ENCODE measurements at places on chromosomes 4 and X. TPM values are rescaled to one million over a fixed set of nuclear protein-coding genes. Genes with fewer than 3 reads are reported as not detected.
A peak's percentile ranks its signal among the peaks of the same experiment; 100 is the strongest.

- DNase-seq: no peak
- no peaks in the 10 kb centered on the region for H3K4me1 ChIP-seq
- no peak overlapping the region for H3K27ac ChIP-seq
- H3K4me3 ChIP-seq: no peak overlapping the region
Observed at GRCh38 chrX:130848763-130849162, 54.2 kb downstream of the ENOX2 start.

- no peak overlapping the region for H3K4me3 ChIP-seq
- H3K4me1 ChIP-seq: no peaks in the 10 kb centered on the region
- DNase-seq: peak; percentile 22
- H3K27me3 ChIP-seq: no peaks in the 10 kb centered on the region
- no peaks in the 10 kb centered on the region for H3K36me3 ChIP-seq
Observed at GRCh38 chr4:62399242-62399641, 1199.1 kb downstream of the ADGRL3 start.

- peak overlapping the region; percentile 95 for H3K27ac ChIP-seq
- DNase-seq: peak; percentile 61
- peaks cover 35% of the 10 kb centered on the region for H3K4me1 ChIP-seq
- no peak overlapping the region for H3K4me3 ChIP-seq
Observed at GRCh38 chr4:138911909-138912703, 103.5 kb upstream of the NOCT start.

- no peak overlapping the region for H3K27ac ChIP-seq
- no peaks in the 10 kb centered on the region for H3K27me3 ChIP-seq
- H3K36me3 ChIP-seq: no peaks in the 10 kb centered on the region
Observed at GRCh38 chrX:26376037-26376708, 160.2 kb downstream of the MAGEB5 start.

Gene F11
- total RNA-seq: not detected

Gene SORCS2
- total RNA-seq: 6.6 TPM

Gene ASB5
- not detected for total RNA-seq

DNA sequence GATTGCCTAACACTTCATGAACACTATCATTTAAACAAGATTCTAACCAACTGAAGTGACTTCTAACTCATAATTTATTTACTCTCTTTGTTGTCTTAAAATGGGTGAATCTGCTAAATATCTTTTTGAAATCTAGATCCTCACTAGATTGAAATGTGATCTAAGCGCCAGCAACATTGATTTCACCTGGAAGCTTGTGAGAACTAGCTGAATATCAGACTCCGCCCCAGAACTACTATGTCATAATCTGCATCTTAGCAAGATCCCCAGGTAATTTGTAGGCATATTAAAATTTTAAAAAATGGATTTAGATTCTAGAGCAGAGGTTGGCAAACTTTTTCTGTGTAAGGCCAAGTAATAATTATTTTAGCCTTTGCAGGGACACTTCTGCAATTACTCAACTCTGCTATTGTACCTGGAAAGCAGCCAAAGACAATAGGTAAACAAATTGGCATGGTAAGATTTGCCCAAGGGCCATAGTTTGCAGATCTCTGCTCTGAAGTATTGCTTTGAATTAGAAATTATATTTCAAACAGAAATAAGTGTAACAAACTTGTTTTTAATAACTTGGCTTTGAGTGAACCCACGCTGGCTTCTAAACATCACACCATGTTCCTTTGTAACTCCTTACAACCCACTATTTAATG is 121.5 kb downstream of the REELD1 start:
- peak overlapping the region; percentile 19 for H3K4me3 ChIP-seq
- DNase-seq: peak; percentile 69
- H3K27ac ChIP-seq: peak overlapping the region; percentile 73
- H3K36me3 ChIP-seq: no peaks in the 10 kb centered on the region

DNA sequence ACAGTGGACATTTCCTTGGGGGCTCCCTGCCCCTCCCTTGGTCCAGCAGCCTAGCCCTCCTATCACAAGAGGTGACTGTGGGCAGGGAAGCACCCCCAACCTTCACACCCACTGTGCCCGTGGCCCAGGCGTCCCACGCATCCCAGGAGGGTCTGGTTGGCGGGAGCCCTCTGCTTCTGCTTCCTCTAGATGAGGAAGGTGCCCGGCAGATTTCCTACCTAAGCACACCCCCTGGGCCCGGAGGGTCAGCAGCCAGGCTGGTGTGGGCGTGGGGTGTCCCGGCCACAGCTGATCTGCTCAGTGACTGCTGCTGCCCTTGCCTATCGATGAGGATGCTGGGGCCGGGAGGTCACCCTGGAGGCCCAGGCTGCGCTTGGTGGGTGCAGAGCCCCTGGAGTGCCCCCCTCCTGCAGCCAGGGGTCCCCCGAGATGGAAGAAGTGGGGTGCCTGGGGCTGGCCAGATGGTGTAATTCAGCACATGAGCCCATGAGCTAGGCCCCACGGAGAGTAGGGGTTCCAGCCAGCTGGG is 12.2 kb downstream of the SH3BP2 start:
- no peak for DNase-seq
- H3K27me3 ChIP-seq: no peaks in the 10 kb centered on the region
- peaks cover 18% of the 10 kb centered on the region for H3K4me1 ChIP-seq
- H3K27ac ChIP-seq: peak overlapping the region; percentile 34

Gene TEX13B
- total RNA-seq: not detected

Gene NEIL3
- total RNA-seq: 10.2 TPM

DNA sequence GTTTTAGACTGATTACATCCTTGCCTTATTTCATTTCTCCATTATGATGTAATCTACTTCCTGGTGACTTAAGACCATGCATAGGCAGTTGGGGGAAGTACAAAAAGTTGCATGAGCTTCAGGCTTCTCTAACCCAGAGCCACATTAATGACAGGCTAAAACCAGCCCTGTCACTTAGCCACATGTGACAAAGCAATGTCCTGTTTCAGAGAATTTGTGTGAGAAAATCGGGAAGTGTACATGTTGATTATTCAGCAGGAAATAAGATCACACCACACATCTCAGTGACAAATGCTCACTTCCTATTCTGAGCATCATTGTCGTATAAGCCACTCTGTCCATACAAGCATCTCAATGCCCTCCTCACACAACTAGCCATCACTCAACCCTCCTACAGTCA is 98.5 kb upstream of the MAGEB16 start:
- no peak overlapping the region for H3K27ac ChIP-seq
- no peaks in the 10 kb centered on the region for H3K36me3 ChIP-seq
- no peaks in the 10 kb centered on the region for H3K27me3 ChIP-seq
- DNase-seq: no peak

DNA sequence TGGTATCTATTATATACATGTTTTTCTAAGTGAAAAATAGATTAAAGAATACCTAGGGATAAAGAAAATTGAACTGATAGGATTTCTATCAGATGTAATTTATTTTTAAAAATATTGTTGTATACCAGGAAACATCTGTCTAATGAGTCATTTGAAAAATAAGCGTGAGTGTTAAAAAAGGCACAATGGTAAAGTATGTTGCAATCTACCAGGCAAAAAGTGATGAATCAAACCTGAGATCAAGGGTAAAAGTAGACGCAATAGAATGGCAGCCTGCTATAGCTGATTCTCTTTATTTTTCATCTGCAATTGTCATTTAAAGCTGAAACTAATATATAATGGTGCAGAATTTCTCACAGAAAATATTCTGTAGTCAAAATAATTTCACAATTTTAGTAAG is 1119.6 kb downstream of the PCDH18 start:
- no peaks in the 10 kb centered on the region for H3K27me3 ChIP-seq
- H3K4me3 ChIP-seq: no peak overlapping the region
- no peaks in the 10 kb centered on the region for H3K36me3 ChIP-seq
- no peak for DNase-seq

DNA sequence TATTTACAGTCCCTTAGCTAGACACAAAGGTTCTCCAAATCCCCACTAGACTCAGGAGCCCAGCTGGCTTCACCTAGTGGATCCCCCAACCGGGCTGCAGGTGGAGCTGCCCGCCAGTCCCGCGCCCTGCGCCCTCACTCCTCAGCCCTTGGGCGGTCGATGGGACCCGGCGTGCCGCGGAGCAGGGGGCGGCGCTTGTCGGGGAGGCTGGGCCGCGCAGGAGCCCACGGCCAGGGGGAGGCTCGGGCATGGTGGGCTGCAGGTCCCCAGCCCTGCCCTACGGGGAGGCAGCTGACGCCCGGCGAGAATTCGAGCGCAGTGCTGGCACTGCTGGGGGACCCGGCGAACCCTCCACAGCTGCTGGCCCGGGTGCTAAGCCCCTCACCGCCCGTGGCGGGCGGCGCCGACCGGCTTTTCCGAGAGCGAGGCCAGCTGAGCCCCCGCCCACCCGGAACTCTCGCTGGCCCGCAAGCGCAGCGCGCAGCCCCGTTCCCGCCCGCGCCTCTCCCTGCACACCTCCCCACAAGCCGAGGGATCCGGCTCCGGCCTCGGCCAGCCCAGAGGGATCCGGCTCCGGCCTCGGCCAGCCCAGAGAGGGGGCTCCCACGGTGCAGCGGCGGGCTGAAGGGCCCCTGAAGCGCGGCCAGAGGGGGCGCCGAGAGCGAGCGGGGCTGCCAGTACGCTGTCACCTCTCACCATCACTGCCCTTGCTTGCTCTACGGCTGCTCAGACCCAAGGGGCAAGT is 39.4 kb downstream of the WFS1 start:
- H3K4me1 ChIP-seq: peaks cover 10% of the 10 kb centered on the region
- no peak for DNase-seq
- H3K36me3 ChIP-seq: no peaks in the 10 kb centered on the region
- H3K4me3 ChIP-seq: no peak overlapping the region
- no peaks in the 10 kb centered on the region for H3K27me3 ChIP-seq

DNA sequence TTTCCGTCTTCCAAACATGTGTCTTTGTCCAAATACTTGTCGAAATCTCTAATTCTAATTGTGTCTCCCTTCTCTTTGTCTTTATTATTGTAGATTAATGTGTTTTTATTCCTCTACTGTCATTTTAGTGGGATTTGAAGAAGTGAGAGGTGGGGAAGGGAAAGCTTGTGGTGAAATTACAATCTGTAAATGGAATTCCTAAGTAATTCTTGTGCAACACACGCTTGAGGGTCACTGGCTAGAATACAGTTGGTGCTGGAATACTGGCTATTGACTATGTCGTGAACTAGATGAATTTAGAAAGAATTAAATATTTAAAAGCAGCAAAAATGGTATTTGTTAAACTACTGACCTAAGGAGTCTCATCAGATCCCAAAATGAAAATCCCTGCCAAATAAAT is 10.7 kb upstream of the FNIP2 start:
- H3K36me3 ChIP-seq: no peaks in the 10 kb centered on the region
- H3K4me1 ChIP-seq: no peaks in the 10 kb centered on the region
- DNase-seq: no peak
- H3K27me3 ChIP-seq: no peaks in the 10 kb centered on the region

DNA sequence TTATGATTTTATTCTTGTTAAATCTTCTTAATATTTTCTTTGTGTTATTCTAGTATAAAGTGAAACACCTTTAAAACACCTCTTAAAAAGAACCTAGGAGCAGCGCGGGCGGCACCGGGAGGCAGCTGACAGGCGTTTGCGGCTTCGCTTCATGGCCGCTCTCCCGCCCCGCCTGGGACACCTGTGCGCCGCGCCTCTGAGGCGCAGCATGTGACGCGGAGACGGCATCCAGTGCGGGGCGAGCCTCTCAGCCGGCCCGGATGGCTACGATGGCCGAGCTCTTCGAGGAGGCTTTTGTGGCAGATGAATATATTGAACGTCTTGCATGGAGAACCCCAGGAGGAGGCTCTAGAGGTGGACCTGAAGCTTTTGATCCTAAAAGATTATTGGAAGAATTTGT is 1592.7 kb downstream of the TECRL start:
- no peak overlapping the region for H3K4me3 ChIP-seq
- no peak overlapping the region for H3K27ac ChIP-seq

GRCh38 chrX:23356189-23356588 is 21.5 kb downstream of the PTCHD1 start:
- no peaks in the 10 kb centered on the region for H3K4me1 ChIP-seq
- no peak overlapping the region for H3K27ac ChIP-seq
- no peak overlapping the region for H3K4me3 ChIP-seq
- H3K27me3 ChIP-seq: peaks cover 32% of the 10 kb centered on the region

Gene ATP5ME
- total RNA-seq: 384 TPM

DNA sequence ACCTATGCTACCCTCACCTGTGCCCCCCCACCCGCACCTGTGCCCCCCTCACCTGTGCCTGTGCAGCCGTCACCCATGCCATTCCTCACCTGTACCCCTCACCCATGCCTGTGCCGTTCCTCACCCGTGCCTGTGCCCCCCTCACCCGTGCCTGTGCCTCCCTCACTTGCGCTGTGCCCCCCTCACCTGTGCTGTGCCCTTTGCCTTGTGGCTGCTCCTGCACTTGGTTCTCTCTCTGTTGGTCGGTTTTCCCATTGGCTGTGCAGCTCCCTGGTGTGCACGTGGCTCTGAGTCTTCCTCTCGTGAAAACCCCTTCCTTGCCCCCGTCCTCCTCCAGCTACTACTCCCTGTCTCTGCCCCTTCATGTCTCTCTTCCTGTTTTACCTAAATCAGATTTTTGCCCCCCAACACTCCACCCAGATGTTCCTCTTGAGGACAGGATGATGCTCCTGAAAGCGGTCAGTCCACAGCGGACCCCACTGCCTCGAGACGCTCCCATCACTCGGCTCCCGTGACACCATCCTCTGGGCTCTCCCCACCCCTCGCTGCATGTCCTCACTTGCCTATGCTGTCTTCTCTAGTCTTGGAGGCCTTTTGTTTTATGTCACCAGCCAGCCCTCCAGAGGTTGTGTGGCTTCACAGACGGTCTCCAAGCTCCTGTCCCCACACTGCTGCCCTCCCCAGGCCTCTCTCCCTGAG is 6.8 kb downstream of the MAEA start:
- no peak overlapping the region for H3K4me3 ChIP-seq
- peaks cover 4% of the 10 kb centered on the region for H3K4me1 ChIP-seq
- DNase-seq: no peak
- H3K27ac ChIP-seq: no peak overlapping the region
- no peaks in the 10 kb centered on the region for H3K27me3 ChIP-seq
- H3K36me3 ChIP-seq: no peaks in the 10 kb centered on the region
